Stimulated activated naive CD4-positive, alpha-beta T cell treated with Interleukin-2 at 50 U/mL for 16 hours (primary cell): ENCODE measurements at places on chromosomes 7 and 10.

DNA sequence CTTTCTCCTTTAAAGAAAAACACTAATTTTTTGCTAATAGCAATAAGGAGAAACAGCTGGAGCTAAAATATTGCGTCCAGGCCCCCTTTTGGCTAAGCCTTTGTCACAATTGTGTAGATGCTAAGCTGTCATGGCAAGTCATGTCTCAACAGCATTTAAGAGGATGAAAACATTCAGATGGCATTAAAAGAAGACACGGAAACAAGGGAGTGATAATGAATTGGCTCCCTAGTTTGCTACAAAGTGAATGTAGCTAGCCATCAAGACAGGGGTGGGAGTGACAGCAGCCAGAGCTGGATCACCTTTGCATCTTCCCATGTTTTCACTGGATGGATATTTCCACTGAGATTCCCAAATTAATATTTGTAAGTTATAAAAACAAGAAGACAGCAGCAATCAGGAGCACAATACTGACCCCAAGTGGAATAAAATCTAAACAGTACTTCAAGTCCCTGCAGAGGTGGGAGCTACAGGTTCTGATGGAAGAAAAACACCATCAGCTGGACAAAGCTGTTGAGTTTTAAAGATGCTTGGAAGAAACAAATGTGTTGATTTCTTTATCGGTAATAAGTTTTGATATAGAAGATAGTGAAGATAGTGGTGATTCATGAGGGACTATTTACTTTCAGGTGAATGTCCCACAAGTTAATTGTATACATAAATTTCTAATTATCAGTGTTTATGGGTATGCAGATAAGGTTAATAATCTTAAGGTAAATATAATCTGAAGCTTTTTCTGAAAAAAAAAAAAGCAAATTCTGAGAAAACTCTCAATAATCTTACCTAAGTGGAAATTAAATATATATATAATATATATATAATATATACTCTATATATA lies 129.4 kb downstream of the SLC16A9 start:
- no peak for DNase-seq

DNA sequence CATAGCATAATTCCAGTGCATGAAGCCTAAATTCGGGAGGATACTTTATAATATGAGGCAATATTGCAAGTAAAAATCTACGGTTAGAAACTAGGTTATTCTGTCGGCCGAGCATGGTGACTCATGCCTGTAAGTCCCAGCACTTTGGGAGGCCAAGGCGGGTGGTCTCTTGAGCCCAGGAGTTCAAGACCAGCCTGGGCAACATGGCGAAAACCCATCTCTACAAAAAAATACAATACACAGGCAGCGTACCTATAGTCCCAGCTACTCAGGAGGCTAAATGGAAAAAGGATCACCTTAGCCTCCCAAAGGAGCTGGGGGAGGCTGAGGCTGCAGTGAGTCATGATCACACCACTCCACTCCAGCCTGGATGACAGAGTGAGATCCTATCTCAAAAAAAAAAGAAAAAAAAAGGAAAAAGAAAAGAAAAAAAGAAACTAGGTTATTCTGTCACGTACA lies 14.2 kb downstream of the SKAP2 start:
- no peak for DNase-seq

- no peak for DNase-seq
Measured at GRCh38 chr7:47361746-47362215, 220.1 kb downstream of the TNS3 start.

- DNase-seq = no peak
Measured at GRCh38 chr7:106089647-106090046, 22.5 kb downstream of the SYPL1 start.

DNA sequence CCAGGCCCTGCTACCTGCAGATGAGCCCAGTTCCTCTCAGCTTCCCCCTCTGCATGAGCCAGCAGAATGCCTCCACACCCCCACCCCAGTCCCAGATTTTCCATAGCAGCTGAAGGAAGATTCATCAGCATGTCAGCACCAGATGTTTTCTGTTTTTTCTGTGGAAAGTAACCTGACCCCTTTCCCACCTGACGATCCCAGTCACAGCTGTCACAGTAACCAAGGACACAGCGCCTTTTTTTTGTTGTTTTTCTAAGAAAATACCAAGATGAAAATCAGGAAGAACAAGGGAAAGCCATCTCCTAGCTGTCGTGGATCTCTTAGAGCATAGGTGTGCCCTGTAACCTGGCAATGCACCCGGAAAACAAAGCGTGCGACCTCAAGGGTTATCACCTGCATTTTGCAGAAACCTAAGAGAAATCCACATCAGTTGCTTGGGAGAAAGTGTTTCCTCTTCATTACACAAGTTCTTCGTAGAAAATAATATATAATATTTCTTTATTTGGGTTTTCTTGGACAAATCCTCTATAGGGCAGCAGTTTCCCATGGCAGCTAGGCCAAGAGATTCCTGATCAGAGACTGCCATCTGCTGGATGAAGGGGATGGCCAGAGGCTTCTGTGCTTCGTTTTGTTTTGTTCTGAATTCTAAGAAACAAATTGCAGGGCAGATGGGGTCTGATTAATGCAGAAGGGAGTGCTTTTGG lies 401.9 kb downstream of the TNS3 start:
- no peak for DNase-seq

GRCh38 chr7:5349005-5349380 lies 66.2 kb downstream of the SLC29A4 start:
- no peak for DNase-seq

- DNase-seq = no peak
Measured at GRCh38 chr10:99276848-99277486, 41.3 kb upstream of the HPSE2 start.

DNA sequence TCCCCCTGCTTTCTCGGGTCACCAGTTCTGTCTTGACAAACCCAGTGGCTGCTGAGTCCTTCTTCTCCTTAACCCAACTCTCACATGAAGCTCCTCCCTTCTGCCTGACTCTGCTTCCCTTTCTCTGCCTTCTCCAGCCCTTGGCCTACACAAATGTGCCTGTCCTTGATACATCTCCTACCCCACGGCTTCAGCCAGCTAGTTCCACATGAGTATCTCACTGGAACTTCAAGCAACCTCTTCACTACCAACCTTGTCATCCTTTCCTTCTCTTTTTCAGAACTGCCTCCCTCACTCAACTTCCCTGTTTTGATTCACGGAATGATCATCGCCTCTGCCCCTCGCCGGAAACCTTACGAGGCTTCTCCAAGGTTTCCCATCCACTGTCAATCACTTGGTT lies 55.9 kb downstream of the PDIA4 start:
- DNase-seq = no peak

DNA sequence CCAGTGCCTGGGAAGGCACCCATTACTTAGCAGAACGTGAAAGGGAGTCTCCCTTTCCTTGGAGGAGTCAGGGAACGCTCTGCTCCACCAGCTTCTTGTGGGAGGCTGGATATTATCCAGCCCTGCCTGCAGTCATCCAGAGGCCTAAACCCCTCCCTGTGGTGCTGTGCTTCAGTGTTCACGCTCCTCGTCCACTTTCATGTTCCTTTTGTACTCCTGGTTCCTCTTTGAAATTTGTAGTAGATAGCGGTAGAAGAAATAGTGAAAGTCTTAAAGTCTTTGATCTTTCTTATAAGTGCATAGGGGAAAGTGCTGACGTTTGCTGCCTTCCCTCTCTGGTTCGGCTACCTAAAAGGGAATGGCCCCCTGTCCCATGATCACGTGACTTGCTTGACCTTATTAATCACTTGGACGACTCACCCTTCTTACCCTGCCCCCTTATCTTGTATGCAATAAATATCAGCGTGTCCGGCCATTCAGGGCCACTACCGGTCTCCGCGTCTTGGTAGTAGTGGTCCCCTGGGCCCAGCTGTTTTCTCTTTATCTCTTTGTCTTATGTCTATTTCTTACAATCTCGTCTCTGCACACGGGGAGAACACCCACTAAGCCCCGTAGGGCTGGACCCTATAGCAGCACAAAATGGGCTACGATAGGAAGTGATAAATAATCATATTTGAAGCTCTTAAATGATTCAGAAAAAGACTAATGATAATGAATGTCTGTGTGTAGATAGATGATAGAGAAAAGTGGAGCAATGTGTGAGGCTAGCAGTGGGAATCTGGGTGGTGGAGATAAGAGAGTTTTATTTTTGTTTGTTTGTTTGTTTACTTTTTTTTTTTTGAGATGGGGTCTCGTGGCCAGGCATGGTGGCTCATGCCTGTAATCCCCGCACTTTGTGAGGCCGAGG lies 5.8 kb upstream of the ESYT2 start:
- DNase-seq = no peak

- no peak for DNase-seq
Measured at GRCh38 chr7:30247541-30248401, 36.6 kb upstream of the ZNRF2 start.

DNA sequence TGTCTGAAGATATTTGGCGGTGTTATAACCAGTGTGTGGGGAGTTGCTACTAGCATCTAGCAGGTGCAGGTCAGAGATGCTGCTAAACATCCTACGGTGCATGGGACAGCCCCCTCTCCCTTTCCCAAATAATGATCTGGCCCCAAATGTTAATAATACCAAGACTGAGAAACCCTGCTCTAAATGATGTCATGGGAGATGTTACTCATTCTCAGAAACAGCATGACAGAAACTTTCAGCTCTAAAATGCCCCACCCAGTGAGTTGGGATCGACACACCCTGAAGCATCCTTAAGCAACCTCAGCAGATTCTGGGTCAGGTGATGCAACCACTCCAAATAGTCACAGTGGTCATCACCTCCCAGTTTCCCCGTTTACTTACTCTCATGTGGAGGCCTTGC lies 108.8 kb upstream of the MPP7 start:
- DNase-seq = no peak

- DNase-seq = no peak
Measured at GRCh38 chr10:117240621-117241529, at the start of gene SLC18A2. TSS of gene SLC18A2 (plus strand) at chr10:117241114. CDS start at chr10:117241694, 580 bp downstream.

- DNase-seq = no peak
Measured at GRCh38 chr7:74104702-74105101, 21.1 kb downstream of the LIMK1 start.

GRCh38 chr10:34179280-34179679 lies 635.8 kb downstream of the PARD3 start:
- no peak for DNase-seq

GRCh38 chr7:129089521-129090212 lies 34.8 kb upstream of the TNPO3 start:
- DNase-seq = no peak

DNA sequence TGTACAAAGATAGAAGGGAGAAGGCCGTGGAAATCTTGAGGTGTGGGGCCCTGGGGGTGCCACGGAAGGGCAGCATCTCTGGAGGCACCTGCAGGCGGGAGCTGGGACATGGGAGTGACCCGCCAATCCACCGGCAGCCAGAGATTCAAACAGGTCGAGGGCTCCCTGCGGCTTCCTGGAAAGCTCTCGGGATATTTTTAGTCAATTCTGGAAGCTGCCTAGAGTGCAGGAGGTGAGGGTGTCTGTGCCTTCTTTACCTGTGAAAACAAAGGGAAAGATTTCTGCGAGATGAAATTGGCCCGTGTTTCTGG lies 16.6 kb downstream of the MNX1 start:
- DNase-seq = no peak

- DNase-seq = no peak
Measured at GRCh38 chr7:54792383-54792782, 33.4 kb upstream of the SEC61G start.

- DNase-seq = no peak
Measured at GRCh38 chr10:46226232-46226631, 60.6 kb upstream of the ANTXRL start.

GRCh38 chr7:38311329-38311937 lies 38.0 kb upstream of the TARP start:
- DNase-seq = no peak

- no peak for DNase-seq
Measured at GRCh38 chr7:123972045-123972444, 47.0 kb downstream of the SPAM1 start.

- DNase-seq = no peak
Measured at GRCh38 chr10:95462740-95463667, 98.2 kb downstream of the SORBS1 start.

DNA sequence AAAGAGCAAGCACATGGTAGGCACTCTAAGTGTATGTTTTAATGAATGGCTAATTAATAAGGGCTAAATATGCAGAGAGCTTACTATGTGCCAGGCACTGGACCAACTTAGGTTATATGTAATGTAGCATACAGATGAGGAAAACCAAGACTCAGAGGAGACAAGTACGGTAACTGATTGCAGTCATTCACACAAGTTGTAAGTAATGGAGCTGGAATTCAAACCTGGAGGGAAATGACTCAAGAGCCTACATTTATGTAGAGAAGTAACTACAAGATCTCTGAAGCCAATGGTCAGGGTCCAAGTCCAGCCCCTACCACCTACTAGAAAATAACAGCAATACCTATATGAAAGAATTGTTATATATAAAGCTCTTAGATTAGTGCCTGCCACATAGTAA lies 97.3 kb upstream of the KCNIP2 start:
- no peak for DNase-seq

- no peak for DNase-seq
Measured at GRCh38 chr7:116802144-116802745, 60.1 kb upstream of the CAPZA2 start.

- no peak for DNase-seq
Measured at GRCh38 chr10:125882596-125882995, 1.5 kb upstream of the DHX32 start.

GRCh38 chr7:122628651-122629411 lies 70.1 kb downstream of the RNF133 start:
- DNase-seq = no peak

GRCh38 chr7:20439416-20440185 lies 108.9 kb downstream of the ITGB8 start:
- no peak for DNase-seq

GRCh38 chr10:126017961-126018560 lies 121.7 kb downstream of the FANK1 start:
- DNase-seq = no peak

DNA sequence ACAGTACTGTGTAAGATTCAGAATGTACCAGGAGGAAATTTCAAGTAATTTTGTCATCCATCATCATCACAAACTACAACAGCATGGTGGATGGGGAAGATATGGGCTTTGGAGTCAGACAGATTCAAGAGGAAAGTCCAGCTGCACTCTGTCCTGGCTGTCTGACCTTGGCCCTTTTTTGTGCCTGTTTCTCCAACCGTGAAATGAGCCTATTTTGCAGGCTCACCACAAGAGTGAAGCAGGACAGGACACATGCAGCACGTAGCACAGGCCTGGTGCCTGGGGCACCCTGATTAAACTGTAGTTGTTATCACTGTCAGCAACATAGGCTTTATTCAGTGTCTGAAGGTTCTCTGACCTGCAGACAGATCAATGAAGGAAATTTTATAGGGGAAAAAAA lies 37.6 kb downstream of the RHOBTB1 start:
- DNase-seq = no peak

- peak; percentile 68 for DNase-seq
Measured at GRCh38 chr10:101214446-101215396, 14.5 kb downstream of the LBX1 start.

- DNase-seq = no peak
Measured at GRCh38 chr7:4383584-4383983, 298.5 kb upstream of the FOXK1 start.
